Fibroblast of pulmonary artery (primary cell): ENCODE measurements at places on chromosomes 2 and 18.

DNA sequence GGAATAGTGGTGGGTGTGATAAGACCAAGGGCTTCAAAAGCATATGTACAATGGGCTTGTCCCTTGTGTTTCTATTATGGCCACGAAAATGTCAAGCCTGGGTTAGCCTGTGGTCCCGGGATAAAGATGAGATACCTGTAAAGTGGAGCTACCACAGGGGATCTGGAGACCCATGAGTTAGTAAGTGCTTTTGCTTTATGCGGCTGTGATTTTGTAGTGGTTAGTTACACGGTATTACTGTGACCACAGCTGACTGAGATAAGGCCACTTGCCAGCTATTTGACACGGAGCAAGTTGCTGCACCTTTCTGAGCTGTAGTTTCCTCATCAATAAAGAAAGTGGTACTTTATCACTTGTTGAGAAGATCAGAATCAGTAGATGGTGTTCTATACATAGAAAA lies 99.3 kb downstream of the PRELID3A start:
- DNase-seq = no peak

DNA sequence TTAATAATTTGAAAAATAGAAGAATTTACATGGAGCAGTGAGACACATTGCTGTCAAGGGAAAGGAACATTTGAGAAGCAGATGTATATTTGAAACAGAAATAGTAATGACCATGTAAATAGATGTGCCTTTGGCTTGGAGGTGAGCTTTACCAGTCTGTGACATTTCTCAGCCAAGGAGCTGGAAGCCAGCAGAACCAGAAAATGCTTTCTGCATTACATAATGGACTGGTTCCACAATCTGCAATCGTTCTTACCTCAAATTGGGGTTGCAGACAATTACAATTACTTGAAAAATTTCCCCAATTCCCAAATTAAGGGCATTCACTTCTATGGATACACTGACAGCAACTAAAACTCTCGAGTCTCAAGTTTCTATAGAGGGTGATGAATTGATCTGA lies 59.7 kb downstream of the HNMT start:
- no peak for DNase-seq

GRCh38 chr18:10094655-10095054 lies 180.8 kb downstream of the VAPA start:
- no peak for DNase-seq

- peak; percentile 25 for DNase-seq
These were observed 238.5 kb upstream of the FBXO11 start for GRCh38 chr2:48144777-48145176.

- no peak for DNase-seq
These were observed 2.1 kb downstream of the GPBAR1 start for GRCh38 chr2:218262631-218263586.

DNA sequence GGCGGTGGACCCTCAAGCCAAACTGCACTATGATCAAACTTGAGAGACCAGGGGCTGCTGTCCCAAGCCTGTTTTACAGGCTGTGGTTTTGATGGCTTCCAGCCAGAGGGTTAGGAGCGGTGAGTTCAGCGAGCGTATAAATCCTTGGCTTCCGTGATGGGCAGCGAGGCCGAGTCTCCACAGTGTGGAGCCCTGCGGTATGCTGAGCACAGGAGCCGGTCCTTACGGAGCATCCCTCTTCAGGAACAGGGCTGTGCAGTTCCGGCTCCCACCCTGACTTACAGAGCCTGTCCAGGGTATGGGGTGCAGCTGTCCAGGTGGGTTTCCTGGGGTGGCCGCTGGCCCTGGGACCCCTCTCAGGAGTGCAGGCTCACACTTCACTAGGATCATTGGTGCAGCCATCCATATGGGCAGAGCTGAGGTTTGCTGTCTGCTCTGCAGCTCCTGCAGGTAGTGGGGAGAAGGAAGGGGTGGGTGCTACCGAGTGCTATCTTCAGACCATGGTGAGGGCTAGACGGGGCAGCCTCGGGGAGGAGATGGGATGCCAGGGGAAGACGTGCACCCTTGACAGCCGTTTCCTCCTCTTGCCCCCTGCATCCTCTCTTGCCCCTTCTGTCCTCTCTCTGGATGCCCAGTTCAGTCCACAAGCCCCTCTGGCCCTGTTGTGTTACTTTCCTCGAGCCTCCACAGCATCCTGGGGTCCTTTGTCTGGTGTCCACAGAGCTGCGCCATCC lies 104.3 kb downstream of the FAM210A start:
- DNase-seq = no peak

- no peak for DNase-seq
These were observed 251.0 kb downstream of the NDUFA10 start for GRCh38 chr2:239774142-239774462.

- no peak for DNase-seq
These were observed 5.4 kb upstream of the HPCAL1 start for GRCh38 chr2:10297191-10297830.

DNA sequence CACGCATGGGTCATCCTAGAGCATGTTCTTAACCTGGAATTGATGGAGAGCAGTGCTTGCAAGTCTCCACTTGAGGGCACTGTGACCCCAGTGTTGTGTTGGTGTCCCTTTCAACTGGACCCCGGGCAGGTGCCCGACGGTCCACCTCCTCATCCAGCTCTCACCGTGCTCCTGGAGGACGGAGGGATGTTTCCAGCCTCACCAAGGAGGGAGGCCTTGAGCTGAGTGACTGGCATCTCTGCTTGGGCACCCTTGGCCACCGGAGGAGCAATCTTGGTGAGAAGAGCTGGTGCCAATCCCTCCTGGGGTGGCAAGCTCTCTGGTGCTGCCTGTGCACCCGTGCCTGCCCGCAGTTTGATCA lies 45.4 kb upstream of the ASB18 start:
- peak; percentile 8 for DNase-seq

- DNase-seq = no peak
These were observed 353.1 kb downstream of the RND3 start for GRCh38 chr2:150134223-150134857.

DNA sequence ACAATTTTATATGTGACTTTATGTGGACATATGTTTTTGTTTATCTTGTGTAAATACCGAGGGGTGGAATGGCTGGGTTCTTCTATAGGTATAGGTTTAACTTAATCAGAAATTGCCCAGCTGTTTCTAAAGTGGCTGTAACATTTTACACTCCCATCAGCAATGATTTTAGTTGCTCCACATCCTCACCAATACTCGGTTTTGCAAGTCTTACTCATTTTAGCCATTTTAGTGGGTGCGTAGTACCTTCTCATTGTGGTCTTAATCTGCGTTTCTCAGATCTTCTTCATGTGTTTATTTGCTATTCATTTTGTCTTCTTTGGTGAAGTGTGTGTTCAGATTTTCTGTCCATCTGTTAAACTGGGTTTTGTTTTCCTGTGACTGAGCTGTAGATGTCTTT lies 95.4 kb upstream of the BCL2L11 start:
- no peak for DNase-seq
